ENCODE measurements at places on chromosomes 11 and 22.

DNA sequence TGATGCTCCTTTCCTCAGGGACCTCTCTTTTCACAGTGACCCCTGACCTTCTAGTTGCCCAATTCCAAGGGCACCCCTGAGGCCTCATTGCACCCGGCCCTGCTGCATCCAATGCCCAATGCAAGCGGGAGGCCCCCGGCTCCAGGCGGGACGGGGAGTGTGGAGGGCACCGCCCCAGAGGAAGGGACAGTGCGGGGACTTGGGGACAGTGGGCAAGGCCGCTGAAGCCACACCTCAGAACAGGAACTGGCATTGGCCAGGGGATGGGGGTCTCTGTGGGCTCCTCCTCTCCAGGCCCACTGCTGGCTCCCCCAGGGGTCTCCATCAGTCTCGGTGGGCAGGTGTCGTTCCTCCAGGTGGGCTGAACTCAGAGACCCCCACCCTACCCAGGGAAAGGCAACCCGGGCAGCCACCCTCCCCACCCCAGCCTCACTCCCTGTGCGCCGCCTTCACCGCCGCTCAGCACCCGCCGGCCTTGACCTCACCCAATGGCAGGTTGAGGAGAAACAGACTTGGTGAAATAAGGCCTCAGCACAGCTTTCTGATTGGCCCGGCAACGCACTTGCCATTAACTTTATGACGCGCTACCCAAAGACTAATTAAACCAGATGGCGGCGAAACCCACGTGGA is 1312.0 kb downstream of the BRD1 start:
- DNase-seq, result no peak

DNA sequence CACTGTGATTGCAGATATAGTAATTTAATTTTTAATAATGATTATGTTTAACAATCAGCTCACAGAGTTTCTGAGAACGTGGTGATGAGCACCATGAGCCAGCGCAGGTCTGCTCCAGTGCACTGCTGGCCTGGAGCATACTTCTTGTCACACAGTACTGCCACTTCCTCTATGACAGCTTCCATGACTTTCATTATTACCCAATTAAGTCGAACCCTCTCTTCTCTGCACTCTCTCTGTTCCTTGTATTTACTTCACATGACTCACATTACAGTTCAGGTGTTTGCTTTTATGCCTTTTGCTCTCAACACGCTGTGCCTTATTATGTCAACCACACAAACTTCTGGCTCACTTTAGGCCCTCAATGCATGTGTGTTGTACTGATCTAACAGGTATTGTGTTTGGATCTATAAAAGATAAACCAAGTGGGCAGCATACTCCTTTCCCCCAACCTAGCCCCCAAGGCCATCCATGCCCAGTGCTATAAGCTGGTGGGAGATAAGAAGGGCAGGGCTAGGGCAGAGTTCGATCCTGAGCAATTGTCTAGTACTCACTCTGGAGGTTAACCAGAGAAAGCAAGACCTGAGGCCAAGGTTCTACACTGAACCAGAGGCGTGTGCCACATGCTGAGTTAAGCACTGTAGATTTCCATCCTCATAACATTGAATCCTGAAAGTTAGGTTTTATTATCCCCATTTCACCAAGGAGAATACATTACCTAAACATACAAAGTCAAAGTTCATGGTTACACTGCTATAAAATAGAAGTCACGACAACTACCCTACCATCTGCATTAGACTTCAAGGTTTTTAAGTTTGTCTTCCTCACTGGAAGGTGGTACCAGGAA is 356.5 kb downstream of the INSC start:
- no peak for DNase-seq

DNA sequence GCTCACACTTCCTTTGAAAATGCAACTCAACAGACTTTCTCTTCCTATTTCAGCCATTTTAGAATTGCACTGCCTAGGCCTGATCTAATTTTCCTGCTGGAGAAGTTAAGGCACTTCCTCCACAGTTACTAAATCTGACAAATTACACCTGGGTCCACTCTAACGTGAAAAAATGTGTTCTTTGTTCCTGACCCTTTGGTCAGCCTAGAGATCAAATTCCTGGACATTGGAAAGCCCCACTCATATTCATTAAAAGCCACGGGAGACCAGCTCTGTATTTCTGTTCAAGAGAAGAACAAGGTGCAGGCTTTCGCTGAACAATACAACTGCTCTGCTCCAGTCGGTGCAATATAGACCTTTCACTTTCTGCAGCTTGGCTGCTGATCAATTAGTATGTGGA is 96.6 kb downstream of the MPPED2 start:
- DNase-seq, result no peak

- no peak for DNase-seq
Observed at GRCh38 chr11:10307400-10308200, 2.7 kb downstream of the ADM start.

GRCh38 chr11:22477312-22477711 is 139.1 kb downstream of the SLC17A6 start:
- no peak for DNase-seq

- peak; percentile 28 for DNase-seq
Observed at GRCh38 chr22:19466126-19466716, 12.8 kb downstream of the UFD1 start.

DNA sequence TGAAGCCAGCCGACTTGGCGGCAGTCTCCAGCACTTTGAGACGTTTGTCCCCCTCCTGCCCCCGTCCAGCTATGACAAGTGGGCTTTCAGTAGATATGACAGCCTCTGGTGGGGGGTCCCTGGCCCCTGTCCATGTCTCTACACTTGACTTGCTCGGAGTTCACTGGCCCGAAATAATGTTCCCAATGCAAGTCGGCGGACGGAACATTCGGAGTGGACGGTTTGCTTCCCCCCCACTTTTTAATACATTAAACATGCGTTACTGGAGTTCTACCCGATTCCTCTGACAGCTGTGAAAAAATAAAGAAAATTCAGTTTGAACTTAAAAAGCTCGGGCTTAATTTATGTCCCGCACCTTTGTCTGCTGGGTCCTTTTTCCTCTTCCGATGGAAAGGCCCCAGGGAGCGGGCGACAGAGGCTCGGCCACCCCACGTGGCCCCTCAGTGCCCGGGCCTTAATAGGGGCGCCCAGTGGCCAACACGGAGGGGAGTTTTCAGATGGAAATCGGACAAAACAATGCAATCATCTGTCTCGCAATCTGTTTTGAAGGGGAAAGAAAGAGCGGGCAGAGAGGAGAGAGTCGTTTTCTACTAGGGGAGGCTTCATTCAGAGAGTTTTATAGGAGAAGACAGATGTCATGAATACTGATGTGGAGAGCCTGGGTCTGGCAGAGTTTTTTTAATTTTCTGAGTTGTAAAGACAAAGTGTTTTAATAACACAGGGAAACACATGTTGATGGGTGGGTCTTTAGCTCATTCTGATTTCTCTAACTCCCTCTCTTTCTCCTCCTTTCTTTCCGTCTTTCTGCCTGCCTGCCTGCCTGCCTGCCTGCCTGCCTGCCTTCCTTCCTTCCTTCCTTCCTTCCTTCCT is 50.2 kb downstream of the SMIM38 start:
- DNase-seq, result no peak

GRCh38 chr11:19164230-19164855 is 37.4 kb downstream of the CSRP3 start:
- no peak for DNase-seq

- no peak for DNase-seq
Observed at GRCh38 chr22:35781898-35782297, 64.2 kb downstream of the APOL5 start.

DNA sequence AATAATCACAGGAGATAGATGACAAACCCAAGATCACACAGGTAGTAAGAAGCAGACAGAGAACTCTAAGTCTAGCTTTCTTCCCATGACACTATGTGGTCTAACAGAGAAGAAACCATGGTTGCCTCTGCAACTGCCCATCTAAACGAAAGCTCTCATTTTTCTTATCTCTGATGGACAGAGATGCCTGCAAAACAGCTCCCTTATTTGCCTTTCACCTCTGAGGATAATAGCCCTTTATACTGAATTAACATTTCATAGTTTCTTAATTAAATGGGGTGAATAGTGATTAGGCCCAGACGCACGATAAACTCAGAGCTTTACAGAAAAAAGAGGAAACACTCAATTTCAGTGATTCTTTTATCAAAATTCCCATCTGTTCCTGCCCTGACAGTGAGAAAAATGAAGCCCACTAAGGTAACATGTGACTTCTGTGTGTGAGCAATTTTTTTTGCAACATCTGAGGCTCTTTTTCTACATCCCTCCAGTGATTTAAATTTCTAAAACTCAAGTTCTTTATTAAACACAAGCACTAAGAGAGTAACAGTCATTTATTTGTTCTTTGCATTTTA is 24.6 kb downstream of the OR2AG2 start:
- no peak for DNase-seq

DNA sequence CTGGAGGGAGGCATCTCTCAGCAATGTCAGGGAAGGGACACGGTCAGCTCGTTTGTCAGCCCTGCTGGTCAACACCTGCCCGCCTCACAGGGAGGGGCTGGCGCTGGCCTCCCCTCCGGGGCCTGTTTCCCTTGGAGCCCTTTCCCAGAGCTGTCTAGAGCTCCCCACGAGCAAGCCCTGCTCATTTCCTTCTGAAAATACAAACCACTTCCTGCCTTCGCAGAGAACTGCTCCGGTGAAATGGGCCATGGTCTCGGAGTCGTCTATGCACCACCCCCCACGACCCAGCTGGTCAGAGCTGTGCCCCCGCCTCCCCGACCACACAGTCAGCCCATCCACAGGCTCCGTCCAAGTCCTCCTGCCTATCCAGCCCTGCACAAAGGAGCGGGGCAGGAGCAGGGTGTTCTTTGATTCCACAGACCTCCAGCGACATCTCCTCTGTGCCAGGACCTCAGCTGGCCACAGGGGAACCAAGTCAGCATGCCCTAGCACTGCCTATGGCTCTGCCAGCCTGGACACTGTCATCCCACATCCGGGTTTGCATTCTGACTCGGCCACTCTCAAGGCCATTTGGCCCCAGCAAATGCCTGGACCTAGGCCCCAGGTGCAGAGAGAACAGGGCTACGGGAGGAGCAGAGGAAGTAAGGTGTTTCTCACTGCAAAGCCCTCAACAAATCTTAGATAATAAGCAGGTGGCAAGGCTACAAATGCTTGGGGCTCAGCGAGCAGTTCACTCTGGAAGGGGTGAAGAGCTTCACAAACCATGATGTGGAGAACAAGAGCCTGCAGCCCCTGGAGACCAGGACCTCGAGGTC is 82.1 kb upstream of the WNT11 start:
- DNase-seq, result no peak
